ENCODE measurements at places on chromosomes 4 and X. TPM values are rescaled to one million over a fixed set of nuclear protein-coding genes. Genes with fewer than 3 reads are reported as not detected.

The CENPVL2 gene
- polyA plus RNA-seq = not detected

The ATXN3L gene
- polyA plus RNA-seq = not detected

- H3K4me3 ChIP-seq = no peak overlapping the region
- no peak for DNase-seq
- H3K27me3 ChIP-seq = no peaks in the 10 kb centered on the region
- H3K4me1 ChIP-seq = peaks cover 20% of the 10 kb centered on the region
- peak overlapping the region; percentile 7 for H3K27ac ChIP-seq
Measured at GRCh38 chr4:89411539-89412309, 104.1 kb upstream of the GPRIN3 start.

- H3K27ac ChIP-seq = no peak within 1 kb of the TSS
- peak within 1 kb of the TSS; percentile 46 for H3K4me3 ChIP-seq
- peaks cover 20% of the 10 kb centered on the region for H3K4me1 ChIP-seq
- no peaks in the 10 kb centered on the region for H3K36me3 ChIP-seq
- DNase-seq = peak; percentile 30
Measured at GRCh38 chr4:144645631-144646522, at the start of gene HHIP. HHIP (plus strand) TSS chr4:144646156; CDS start chr4:144646676, 520 bp downstream.

GRCh38 chr4:73341454-73341853 is 62.6 kb upstream of the ALB start:
- no peaks in the 10 kb centered on the region for H3K36me3 ChIP-seq
- no peak overlapping the region for H3K4me3 ChIP-seq
- no peak overlapping the region for H3K27ac ChIP-seq
- H3K4me1 ChIP-seq = no peaks in the 10 kb centered on the region
- no peak for DNase-seq

The VCX gene
- not detected for polyA plus RNA-seq

GRCh38 chr4:183352546-183352945 is 30.3 kb upstream of the CLDN24 start:
- H3K27ac ChIP-seq = no peak overlapping the region
- H3K4me1 ChIP-seq = no peaks in the 10 kb centered on the region
- no peaks in the 10 kb centered on the region for H3K36me3 ChIP-seq
- no peak overlapping the region for H3K4me3 ChIP-seq
- H3K27me3 ChIP-seq = no peaks in the 10 kb centered on the region

- H3K27ac ChIP-seq = no peak overlapping the region
- no peak overlapping the region for H3K4me3 ChIP-seq
- no peak for DNase-seq
- no peaks in the 10 kb centered on the region for H3K4me1 ChIP-seq
- no peaks in the 10 kb centered on the region for H3K27me3 ChIP-seq
Measured at GRCh38 chr4:121238461-121238860, 74.3 kb upstream of the TNIP3 start.

- no peaks in the 10 kb centered on the region for H3K4me1 ChIP-seq
- no peaks in the 10 kb centered on the region for H3K27me3 ChIP-seq
- no peak overlapping the region for H3K4me3 ChIP-seq
- no peak for DNase-seq
- no peaks in the 10 kb centered on the region for H3K36me3 ChIP-seq
Measured at GRCh38 chr4:161393602-161394001, 770.2 kb downstream of the FSTL5 start.

DNA sequence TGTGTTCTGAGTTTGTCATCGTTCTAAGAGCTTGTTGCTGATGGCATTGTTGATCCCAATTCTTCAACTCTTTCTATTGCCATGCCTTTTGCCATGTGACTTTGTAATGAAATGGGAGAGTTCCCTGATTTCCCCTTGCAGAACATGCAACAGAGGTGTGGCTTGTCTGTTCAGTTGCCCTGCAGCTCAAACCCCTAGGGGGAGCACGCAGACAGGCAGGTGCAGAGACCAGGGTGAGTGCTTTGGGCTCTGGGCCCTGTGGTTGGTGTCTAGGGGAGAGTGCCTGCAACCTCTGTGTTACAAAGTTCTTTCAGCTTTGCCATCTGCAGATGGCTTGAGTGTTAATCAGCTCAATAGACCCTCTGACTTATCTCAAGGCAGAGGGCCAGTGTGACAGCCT is 332.7 kb downstream of the MID1IP1 start:
- no peaks in the 10 kb centered on the region for H3K27me3 ChIP-seq
- H3K36me3 ChIP-seq = no peaks in the 10 kb centered on the region
- H3K27ac ChIP-seq = no peak overlapping the region
- no peak for DNase-seq

The SSX4 gene
- not detected for polyA plus RNA-seq

The STPG2 gene
- polyA plus RNA-seq = not detected

The SLC16A2 gene
- polyA plus RNA-seq = 7.7 TPM

The FGFBP1 gene
- not detected for polyA plus RNA-seq

The SPARCL1 gene
- 400 TPM for polyA plus RNA-seq

- no peak overlapping the region for H3K27ac ChIP-seq
- H3K27me3 ChIP-seq = no peaks in the 10 kb centered on the region
- H3K4me1 ChIP-seq = peaks cover 4% of the 10 kb centered on the region
Measured at GRCh38 chrX:21738210-21738949, 19.5 kb downstream of the SMPX start.

GRCh38 chrX:57952320-57952678 is 42.0 kb upstream of the ZXDA start:
- DNase-seq = no peak
- no peaks in the 10 kb centered on the region for H3K36me3 ChIP-seq
- H3K4me1 ChIP-seq = no peaks in the 10 kb centered on the region
- H3K27me3 ChIP-seq = no peaks in the 10 kb centered on the region
- H3K27ac ChIP-seq = no peak overlapping the region
- no peak overlapping the region for H3K4me3 ChIP-seq

- no peaks in the 10 kb centered on the region for H3K4me1 ChIP-seq
- no peak overlapping the region for H3K27ac ChIP-seq
- no peaks in the 10 kb centered on the region for H3K27me3 ChIP-seq
- H3K4me3 ChIP-seq = no peak overlapping the region
Measured at GRCh38 chrX:17580539-17581152, 156.6 kb upstream of the SCML1 start.

The COX7B2 gene
- not detected for polyA plus RNA-seq

The SLC35A2 gene
- 6.1 TPM for polyA plus RNA-seq

The SERTM2 gene
- not detected for polyA plus RNA-seq

GRCh38 chrX:112827292-112827903 is 13.2 kb downstream of the AMOT start:
- H3K4me3 ChIP-seq = no peak overlapping the region
- H3K4me1 ChIP-seq = no peaks in the 10 kb centered on the region
- no peaks in the 10 kb centered on the region for H3K27me3 ChIP-seq
- no peaks in the 10 kb centered on the region for H3K36me3 ChIP-seq

The APBB2 gene
- polyA plus RNA-seq = 8.6 TPM

GRCh38 chr4:17463606-17464005 is 48.3 kb downstream of the QDPR start:
- no peak for DNase-seq
- no peak overlapping the region for H3K27ac ChIP-seq

DNA sequence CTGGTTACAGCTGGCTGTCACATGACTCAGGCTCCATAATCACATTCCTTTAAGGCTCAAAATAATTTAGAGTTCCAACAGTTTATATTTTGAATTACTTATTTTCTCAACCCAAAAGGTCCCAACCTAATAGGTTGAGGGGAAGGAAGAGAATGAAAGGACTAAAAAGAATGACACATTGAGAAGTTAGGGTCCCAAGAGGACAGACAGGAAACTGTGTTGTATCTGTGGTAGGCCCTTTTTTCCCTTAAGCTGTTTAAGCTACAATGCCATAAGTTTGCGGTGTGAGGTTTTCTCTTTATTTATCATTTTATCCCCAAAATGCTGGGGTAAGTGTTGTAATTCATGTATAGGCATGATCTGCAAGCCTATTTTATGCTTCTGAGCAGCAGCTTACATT is 290.2 kb downstream of the ZNF674 start:
- no peak overlapping the region for H3K27ac ChIP-seq
- no peaks in the 10 kb centered on the region for H3K4me1 ChIP-seq
- no peak overlapping the region for H3K4me3 ChIP-seq
- H3K36me3 ChIP-seq = no peaks in the 10 kb centered on the region

The TBX22 gene
- not detected for polyA plus RNA-seq

The TRIM60 gene
- polyA plus RNA-seq = not detected

DNA sequence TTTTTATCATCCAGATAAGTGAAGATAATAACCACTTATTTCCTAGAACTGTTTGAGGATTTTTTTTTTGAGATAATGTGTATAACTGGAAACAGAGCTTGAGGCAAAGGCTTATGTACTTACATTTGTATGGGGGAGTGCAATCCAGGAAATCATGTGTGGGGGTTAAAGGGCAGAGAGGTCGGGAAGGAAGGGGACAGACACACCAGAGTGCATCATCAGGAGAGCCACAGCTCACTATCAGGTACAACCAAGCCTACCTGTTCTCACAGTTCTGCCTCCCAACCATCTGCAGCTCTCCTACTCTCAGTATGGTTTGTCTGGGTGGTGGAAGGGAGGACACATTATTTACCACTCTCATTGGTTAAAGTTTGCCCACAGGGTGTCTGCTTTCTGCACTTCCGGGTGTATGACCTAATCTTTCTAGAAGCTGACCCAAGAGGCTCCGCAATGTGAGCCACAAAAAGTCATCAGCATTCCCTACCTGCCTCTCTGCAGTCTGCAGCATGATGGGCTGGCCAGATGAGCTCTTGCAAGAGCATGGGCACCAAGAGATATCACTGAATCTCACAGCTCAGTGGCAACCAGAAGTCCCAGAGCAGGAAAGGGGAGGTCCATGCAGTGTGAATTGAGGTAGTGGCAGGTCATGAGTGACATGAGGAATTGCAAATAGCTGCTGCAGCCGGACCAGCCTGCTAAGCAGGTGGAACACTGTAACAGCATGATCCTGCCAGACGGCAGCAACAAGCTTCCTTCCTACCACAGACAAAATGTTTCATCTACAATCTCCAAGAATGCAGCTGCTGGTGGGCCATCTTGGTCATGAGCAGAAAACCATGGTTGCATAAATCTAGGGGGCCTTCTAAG is 36.9 kb upstream of the SPRY1 start:
- no peak for DNase-seq
- H3K4me3 ChIP-seq = no peak overlapping the region
- H3K27ac ChIP-seq = no peak overlapping the region

DNA sequence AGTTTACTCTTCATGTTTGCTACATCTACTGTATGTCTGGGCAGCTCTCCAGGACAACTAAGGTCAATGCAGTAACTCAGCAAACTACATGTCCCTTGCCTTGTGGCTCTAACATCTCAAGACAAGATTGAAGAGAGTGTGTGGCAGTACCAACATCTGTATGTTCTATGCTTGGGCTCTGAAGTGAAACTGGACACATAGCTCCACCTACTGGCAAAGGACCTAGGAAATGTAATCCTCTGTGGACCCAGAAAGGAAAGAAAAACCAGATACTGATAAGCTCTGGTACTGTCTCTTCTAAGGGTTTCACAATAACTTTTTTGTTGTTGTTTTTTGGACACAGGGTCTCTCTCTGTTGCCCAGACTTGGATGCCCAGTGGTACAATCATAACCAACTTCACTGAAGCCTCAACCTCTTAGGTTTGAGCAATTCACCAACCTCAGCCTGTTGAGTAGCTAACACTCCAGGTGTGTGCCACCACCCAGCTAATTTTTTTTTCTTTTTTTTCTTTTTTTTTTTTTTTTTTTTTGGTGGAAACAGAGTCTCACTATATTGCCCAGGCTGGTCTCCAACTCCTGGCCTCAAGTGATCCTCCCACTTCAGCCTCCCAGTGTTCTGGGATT is 64.1 kb downstream of the QDPR start:
- H3K36me3 ChIP-seq = no peaks in the 10 kb centered on the region
- no peaks in the 10 kb centered on the region for H3K4me1 ChIP-seq
- H3K27me3 ChIP-seq = no peaks in the 10 kb centered on the region

DNA sequence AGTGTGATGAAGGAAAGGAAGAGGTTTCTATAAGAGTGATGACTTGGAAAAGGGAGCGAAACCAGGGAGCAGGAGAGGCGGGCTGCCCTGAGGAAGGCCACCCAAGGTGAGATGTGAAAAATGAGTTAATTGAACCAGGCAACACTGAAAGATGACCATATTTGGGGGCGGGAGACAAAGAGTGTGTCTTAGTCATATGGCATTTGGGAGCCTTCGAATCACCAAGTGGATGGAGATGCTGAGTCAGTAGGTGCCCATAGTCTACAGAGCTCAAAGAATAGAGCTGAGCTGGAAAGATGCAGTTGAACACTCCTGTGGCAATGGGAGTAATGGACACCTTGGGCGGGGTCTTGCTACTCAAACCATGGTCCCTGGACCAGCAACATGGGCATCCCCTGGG is 8.3 kb upstream of the TLR8 start:
- H3K36me3 ChIP-seq = no peaks in the 10 kb centered on the region
- no peak for DNase-seq
- H3K27me3 ChIP-seq = peaks cover 3% of the 10 kb centered on the region
- no peak overlapping the region for H3K27ac ChIP-seq
- H3K4me1 ChIP-seq = peaks cover 8% of the 10 kb centered on the region

The NXF2 gene
- not detected for polyA plus RNA-seq

DNA sequence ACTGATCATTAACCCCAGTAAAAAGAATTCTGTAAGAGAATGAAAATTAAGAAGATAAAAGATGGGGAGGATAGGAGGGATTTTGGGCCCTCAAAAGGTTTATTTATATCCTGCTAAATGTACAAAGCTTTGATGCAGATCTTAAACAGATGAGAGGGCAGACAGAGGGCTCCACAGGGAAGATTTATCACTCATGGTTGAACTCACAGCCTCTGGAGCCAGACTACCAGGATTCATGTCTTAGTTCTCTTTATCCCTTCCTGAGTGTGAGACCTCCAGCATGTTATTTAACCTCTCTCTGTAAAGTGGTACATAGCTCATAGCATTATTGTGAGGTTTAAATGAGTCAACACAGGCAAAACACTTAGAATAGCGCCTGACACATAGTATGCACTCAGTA is 74.4 kb downstream of the SOWAHB start:
- H3K27ac ChIP-seq = no peak overlapping the region
- H3K4me3 ChIP-seq = no peak overlapping the region

The MAD2L1 gene
- 0.50 TPM for polyA plus RNA-seq

GRCh38 chrX:9626379-9626778 is 139.3 kb downstream of the GPR143 start:
- H3K27me3 ChIP-seq = no peaks in the 10 kb centered on the region
- DNase-seq = no peak
- H3K36me3 ChIP-seq = no peaks in the 10 kb centered on the region
- H3K4me1 ChIP-seq = no peaks in the 10 kb centered on the region

DNA sequence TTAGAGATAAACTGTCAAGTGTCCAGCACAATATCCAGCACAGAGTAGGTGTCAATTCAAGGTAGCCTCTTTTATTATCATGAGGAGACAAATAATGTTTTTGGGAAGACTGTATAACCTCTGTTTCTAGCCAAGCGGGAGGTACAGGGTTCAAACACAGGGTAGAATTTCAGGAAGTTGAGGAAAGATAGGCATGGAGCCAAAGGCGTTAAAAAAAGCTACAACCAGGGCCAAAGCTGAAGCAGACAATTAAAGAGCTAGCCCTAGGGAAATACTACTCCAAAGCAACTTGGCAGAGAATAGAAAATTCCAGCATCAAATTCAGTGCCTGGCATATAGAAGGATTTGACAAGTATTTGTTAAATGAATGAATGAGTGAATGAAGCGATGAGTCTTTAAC is 40.0 kb upstream of the CASK start:
- H3K4me1 ChIP-seq = no peaks in the 10 kb centered on the region
- no peak overlapping the region for H3K27ac ChIP-seq
